ENCODE measurements at places on chromosomes 3 and 15.

DNA sequence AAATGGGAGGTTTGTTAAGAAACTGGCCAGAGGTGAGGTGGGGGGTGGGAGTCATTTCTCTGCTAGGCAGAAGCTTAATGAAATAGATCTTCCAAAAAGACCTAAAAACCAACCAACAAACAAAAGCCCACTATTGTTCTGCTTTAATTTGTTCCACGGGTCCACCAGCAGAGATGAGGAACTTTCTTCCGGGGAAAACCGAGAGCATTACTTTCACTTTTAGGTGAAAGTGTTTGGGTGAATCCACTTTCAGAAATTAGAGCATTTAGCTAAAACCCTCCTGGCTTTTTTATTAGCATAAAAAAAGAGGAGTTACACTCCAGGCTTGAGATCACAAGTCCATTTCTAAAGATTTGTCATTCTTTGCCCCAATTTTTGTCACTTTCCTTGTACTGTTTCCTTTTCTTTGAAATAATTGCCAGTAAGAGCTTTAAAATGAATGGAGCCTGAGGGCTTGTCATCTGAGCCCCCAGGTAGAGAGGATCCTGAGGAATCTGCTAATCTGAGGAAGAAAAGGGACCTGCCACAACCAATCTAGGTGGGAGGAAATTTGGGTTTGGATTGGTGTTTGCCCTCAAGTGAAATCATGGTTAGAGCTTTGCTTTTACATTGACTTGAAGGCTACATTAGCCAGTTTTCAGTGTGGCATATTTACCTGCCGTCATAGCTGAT lies 667.6 kb downstream of the NAALADL2 start:
- DNase-seq, result no peak

DNA sequence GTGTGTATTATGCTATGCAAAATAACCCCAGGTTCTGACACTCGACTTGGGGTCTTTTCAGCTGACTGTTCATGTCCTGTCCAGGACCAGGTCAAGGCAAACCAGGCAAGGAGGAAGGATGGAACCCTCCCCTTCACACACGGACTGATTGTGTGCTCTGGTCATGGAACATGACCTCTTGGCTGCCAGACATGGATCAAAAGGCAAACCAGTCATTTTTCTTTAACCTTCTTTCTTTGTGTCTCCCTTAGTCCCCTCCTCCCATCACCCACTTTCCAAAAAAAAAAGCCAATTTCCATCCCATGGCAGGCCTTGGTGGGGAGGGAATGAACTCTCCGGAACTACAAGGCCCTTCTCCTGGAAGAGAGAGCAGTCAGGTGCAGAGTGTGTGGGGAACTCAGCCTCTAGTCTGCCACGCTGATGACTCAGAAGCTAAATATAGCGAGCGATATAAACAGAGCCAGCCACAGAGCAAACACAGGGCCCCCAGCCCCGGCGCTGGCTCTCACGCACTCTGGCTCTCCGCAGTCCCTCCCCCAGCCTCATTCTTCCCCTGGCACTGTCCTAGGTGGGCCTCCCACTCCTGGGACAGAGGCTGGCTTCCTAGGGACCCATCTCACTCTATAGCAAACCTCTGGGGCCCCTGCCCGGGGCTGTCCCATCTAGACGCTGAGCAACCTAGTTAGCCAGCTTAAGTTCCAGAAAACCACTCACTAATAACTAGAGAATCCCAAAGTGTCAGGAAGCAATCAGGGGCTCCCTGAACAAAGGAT lies 10.0 kb downstream of the BMF start:
- DNase-seq, result peak; percentile 77

GRCh38 chr3:146115619-146116018 lies 45.4 kb downstream of the PLOD2 start:
- DNase-seq, result no peak

GRCh38 chr3:188631291-188632010 lies 477.5 kb downstream of the LPP start:
- no peak for DNase-seq

- no peak for DNase-seq
Observed at GRCh38 chr3:181363231-181363630, 348.5 kb upstream of the SOX2 start.

- DNase-seq, result no peak
Observed at GRCh38 chr3:45730409-45731154, 41.4 kb downstream of the SACM1L start.

- DNase-seq, result no peak
Observed at GRCh38 chr3:13013151-13013561, 60.1 kb downstream of the IQSEC1 start.

DNA sequence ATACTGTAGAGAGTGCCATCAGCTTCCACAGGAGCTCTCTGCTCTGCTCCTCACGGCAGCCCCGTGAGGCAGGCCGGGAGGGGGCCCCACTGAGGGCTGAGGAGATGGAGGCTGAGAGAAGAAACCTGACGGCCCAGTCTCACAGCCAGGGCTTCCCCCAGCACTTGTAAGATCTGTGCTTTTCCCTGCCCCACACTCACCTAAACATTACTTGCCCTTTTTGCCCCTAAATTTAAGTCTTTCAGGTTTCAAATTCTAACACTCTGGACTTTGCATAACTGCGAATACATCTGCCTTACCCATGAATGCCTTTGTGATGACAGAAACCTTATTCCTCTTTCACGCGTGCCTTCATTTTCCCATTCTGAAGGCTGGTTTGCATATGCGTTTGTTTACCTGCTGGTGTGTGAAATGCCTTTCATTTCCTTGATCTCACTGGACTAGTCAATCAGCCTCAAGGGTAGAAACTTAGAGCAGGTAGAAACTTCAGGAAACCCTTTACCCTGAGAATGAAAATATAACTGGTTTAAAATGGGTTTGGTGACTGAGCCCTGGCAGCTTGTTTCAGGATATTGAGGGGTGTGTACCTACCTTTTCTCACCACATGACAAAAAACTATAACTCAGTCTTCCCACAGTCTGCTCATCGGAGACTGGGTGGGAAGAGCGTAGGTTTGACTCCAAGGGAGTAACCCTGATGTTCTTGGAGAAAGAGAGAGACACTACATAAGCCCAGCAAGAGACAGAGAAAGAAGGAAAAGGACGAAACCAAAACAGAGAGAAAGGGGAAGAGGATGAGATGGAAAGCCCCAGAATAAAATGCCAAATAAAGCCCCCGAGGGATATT lies 20.1 kb downstream of the SLC12A8 start:
- DNase-seq, result no peak

GRCh38 chr15:27757052-27757451 lies 342.1 kb downstream of the OCA2 start:
- no peak for DNase-seq

GRCh38 chr3:56302417-56302816 lies 165.8 kb downstream of the ERC2 start:
- DNase-seq, result no peak

DNA sequence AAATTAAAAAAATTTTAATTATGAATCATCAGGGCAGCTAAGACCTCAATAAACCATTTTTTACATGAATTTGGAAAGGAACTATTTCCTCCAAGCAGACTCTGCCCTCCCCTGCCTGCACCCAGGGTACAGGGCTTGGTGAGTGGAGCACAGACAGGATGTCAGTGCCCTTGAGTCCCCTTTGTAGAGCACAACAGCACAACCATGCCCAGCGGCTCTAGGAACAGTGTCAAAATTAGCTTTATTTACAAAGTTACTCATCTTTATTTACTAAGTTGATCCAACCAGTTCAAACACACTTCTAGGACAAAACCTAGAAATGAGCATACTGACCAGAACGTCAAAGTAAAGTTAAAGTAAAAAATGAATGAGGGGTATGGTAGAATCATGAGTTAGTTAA lies 90.6 kb upstream of the TSC22D2 start:
- no peak for DNase-seq

- DNase-seq, result no peak
Observed at GRCh38 chr3:134937256-134938028, 142.4 kb downstream of the EPHB1 start.

- no peak for DNase-seq
Observed at GRCh38 chr15:34442891-34443290, 5.3 kb upstream of the GOLGA8A start.

DNA sequence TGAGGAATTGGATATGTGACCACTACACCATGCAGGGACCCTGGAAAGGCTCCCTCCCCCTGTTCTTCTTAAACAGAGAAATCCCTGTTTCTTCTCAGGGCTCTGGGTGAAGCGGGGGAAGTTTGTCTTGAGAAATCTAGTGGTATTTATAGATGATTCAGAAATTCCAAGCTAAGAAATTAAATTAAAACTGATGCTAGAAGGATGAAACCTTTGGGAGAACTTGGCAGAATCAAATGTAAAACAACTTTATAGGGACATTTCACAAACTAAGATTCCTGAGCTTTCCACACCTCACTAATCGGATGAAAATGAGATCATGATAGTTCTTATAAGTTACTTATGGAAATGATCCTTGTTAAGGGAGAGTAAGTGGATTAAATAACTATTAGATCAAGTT lies 54.2 kb downstream of the FBXL2 start:
- no peak for DNase-seq

- no peak for DNase-seq
Observed at GRCh38 chr3:29099775-29100174, 181.1 kb upstream of the RBMS3 start.
